Epithelial cell of esophagus (primary cell): ENCODE measurements at places on chromosomes 2 and 18.

GRCh38 chr2:21231985-21232384, 108.2 kb downstream of the TDRD15 start:
- DNase-seq: no peak

GRCh38 chr18:75200071-75200470, 8.9 kb downstream of the PTGR3 start:
- DNase-seq: no peak

DNA sequence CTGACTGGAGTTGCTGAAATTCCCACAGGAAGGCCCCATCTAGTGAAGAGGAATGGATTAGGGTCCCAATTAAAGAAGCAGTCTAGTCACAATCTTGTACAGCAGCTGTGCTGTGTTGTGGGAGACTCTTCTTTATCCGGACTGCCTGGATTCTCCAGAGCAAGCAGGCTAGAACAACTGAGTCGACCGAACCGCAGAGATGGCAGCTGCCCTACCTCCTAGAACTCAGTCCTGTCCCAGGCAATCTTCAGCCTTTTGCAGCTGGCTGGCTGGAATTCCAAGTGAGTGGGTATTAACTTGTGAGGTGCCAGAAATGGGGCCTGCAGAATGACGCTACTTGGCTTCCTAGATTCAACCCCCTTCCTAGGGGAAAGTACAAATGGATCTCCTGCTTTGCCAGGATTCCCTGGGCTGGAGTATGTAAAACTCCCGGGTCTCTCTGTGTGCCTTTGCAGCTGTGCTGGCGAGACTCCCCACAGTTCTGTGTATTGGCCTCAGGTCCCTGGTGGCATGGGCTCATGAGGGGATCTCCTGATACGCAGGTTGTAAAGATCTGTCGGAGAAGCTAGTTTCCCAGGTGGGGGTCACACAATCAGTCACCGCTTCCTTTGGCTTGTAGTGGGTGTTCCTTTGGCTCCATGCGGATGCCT, 1952.6 kb upstream of the LRRTM1 start:
- no peak for DNase-seq

GRCh38 chr2:28348921-28349320, 43.7 kb upstream of the FOSL2 start:
- DNase-seq: no peak

- DNase-seq: no peak
Observed at GRCh38 chr2:204321027-204321800, 224.1 kb upstream of the PARD3B start.

- DNase-seq: no peak
Observed at GRCh38 chr2:1588978-1589621, 155.2 kb downstream of the PXDN start.

- no peak for DNase-seq
Observed at GRCh38 chr2:200943527-200944105, 19.8 kb downstream of the ORC2 start.

GRCh38 chr2:60104514-60105505, 448.6 kb downstream of the BCL11A start:
- peak; percentile 43 for DNase-seq

DNA sequence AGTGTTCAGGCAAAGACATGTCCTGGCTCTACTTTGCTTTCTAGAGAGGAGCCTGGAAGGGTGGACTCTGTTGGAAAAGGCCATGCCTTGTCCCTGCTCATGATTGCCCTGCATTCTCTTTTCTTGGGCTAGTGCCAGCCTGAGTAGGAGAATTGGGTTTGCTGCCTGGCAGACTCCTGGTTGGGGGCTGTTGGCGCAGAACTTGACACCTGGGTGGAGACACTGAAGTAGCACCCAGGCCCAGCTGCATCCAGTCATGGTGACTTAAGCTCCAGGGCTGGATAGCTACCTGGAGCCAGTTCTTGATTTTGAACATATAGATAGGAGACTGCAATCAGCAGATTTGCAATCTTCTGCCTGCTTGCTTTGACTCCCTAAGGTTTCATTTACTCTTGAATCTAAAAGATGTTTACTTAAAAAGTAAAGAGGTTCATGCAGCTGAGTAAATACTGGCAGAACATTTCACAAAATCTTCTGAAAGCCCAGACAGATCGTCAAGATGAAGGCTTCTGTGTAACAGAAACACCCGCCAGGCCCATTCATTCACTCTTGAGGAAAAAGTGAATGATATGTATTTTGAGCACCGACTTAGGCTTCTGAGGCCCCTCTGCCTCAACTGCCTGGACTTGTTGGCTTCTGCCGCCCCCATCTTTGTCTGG, 38.0 kb upstream of the YWHAQ start:
- DNase-seq: no peak

- DNase-seq: peak; percentile 80
Observed at GRCh38 chr18:27921904-27922751, 254.8 kb downstream of the CDH2 start.

- DNase-seq: peak; percentile 91
Observed at GRCh38 chr2:159600752-159601151, 15.6 kb downstream of the BAZ2B start.

GRCh38 chr18:37778417-37779165, 213.0 kb upstream of the CELF4 start:
- DNase-seq: peak; percentile 49

- no peak for DNase-seq
Observed at GRCh38 chr2:178330175-178331017, 120.6 kb downstream of the PRKRA start.

GRCh38 chr2:212994976-212995375, 156.4 kb downstream of the IKZF2 start:
- DNase-seq: peak; percentile 65

GRCh38 chr2:236753606-236754270, 184.1 kb downstream of the ACKR3 start:
- no peak for DNase-seq

- DNase-seq: no peak
Observed at GRCh38 chr2:15729709-15730544, 138.3 kb downstream of the DDX1 start.

- DNase-seq: peak; percentile 61
Observed at GRCh38 chr2:161223139-161223732, 63.0 kb downstream of the TANK start.

- DNase-seq: no peak
Observed at GRCh38 chr2:143157418-143157817, 28.2 kb downstream of the ARHGAP15 start.

GRCh38 chr2:143083636-143084035, 45.6 kb upstream of the ARHGAP15 start:
- DNase-seq: peak; percentile 83

DNA sequence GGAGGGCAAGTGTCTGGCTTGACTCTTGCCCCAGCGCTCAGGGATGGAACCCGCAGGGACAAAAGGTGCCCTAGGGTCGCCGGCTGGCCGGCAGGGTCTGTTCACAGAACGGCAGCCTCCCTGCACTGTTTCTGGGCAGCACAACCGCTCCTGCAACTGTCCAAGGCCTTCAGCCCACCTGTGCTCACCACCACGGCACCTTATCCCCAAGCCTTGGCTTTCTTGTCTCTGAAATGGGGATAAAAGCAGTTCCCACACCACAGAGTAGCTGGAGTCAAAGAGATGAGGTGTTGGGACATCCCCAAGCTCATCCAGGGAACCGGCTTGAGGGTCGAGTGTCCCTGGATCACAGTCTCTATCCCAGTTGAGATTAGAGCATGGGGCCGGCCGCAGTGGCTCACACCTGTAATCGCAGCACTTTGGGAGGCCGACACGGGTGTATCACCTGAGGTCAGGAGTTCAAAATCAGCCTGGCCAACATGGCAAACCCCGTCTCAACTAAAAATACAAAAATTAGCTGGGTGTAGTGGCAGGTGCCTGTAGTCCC, 4.7 kb downstream of the SNORC start:
- no peak for DNase-seq

- no peak for DNase-seq
Observed at GRCh38 chr2:177535958-177536504, 143.5 kb downstream of the AGPS start.

DNA sequence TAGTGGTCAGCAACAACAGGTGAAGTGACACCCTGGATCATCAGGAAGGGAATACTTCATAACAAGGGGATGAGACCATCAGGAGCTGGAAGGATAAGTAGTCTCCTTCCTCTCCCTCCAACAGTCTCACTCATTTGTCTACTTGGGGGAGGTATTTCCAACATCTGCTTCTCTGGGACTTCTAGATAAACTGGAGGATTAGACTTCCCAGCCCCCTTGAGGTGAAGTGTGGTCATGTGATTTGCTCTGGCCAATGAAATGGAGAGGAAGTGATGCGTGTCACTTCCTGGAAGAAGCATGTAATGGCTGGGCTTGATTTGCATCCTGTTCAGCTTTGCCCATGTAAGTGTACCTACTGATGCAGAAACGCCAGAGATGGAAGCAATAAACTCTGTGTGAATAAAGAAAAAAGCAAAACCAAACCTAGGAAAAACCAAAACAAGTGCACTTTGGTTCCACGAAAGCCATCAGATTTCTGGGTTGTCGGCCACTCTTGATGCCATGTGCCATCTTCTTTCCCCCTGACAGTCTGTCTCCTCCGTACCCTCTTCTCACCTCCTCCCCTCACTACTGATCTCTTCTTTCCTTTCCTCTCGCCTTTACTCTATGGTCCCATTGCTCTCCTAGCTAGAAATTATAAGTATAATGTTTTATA, 76.1 kb upstream of the DNMT3A start:
- no peak for DNase-seq

DNA sequence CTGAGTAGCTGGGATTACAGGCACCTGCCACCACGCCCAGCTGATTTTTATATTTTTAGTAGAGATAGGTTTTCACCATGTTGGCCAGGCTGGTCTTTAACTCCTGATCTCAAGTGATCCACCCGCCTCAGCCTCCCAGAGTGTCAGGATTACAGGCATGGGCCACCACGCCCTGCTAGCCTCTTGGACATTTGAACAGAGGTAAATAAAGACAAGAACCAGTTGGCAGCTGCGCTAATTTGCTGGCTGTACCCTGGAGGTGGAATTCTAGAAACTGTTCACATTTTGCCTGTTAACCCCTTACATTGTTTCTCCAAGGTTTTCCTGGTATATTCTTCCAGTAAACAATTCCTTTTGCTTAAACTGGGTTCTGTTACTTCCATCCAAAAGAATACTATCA, 132.9 kb downstream of the CDH2 start:
- DNase-seq: no peak

DNA sequence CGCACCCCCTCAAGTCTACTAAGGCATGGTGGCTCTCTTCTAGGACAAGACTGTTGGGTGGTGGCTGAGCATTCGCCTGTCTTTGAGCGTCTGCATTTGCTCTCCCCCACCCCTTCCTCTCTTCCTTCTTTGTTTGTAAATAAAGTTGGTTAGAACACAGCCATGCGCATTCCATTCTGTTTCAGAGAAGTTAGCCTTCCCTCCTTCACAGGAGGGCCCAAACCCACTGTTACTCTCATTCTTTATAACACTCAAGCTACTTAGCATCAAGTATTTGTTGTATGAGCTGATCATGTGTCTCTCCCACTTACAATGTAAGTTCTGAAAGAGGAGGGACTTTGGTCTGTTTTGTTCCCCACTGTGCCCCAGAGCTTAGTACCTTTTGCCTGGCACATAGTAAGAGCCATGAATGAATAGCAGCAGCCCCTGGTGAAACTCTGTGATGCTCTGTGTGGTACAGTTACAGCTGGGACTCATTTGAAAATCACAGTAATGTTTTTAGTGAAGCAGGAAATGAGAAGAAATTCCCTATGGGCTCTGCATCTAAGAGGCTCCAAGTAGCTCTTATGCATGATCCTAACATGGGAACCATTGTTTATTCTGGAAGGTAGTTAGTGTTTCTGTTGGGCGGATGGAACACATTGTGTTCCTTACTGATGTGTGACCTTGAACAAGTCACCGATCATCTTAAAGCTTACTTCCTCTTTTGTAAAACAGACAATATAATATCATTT, 7.7 kb downstream of the MGAT5 start:
- DNase-seq: no peak

- no peak for DNase-seq
Observed at GRCh38 chr2:157805519-157805918, 70.6 kb downstream of the ACVR1 start.

DNA sequence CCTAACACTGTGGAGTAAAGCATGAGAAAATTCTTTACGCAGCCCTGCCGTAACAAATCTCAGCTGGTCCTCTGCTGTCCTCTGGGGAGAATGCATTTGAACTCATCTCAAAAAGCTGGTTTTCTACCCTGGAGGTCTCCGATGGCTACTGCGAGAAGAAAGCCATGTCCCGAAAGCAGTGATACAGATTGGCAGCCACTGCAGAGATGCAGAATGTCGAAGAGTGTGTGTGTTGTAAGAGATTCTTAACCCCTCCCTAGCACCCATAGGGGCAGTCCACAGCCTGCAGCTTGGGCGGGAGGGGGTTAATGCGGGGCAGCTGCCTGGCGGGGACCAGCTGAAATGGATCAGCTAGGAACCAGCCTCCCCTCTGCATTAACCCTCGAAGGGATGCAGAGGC, 235.9 kb downstream of the ZNF516 start:
- DNase-seq: no peak

- no peak for DNase-seq
Observed at GRCh38 chr2:22683914-22684313, 701.1 kb upstream of the KLHL29 start.

DNA sequence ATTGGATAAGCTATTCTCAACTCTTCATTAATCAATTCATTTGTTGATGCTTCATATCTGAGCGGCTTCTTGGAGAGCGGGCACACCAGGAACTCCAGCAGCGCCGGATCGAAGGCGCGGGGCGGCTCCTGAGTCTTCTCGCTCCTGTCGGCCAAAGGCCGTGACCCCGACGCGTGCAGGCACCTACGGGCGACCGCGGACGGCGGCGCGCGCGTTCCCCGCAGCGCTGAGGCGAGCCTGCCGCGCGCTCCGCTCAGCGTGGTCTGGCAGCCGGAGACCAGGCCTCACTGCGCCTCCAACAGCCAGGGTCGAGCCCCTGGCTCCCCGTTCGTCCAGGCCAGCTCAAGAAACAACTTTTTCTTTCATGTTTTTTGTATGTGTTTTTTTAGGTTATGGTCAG, 97.5 kb downstream of the ICA1L start:
- DNase-seq: no peak

DNA sequence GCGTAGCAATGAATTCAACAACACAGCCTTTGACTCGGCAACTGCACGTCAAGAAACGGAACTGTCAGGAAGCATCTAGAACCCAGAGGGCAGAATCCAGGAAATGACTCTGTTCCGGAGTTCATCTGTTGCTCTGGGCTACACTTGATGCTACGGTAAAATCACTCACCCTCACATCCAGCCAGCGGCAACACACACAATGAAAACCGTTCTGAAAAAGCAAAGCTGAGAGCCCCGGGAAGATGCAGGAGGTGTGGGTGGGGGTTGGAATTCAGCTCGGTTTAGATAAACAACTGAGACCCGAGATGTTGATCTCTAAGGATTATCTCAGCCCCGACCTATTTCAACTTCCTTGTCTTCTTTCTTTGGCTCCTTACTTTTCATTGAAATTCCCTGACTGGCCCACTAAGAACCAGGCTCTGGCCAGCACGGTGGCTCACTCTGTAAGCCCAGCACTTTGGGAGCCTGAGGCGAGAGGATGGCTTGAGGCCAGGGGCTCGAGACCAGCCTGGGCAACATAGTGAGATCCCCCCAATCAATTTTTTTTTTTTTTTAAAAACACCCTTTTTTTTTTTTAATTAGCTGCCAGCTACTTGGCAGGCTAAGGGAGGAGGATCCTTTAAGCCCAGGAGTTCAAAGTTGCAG, 13.3 kb upstream of the RAB17 start:
- DNase-seq: peak; percentile 49
